ENCODE measurements at places on chromosomes 3 and 15.

DNA sequence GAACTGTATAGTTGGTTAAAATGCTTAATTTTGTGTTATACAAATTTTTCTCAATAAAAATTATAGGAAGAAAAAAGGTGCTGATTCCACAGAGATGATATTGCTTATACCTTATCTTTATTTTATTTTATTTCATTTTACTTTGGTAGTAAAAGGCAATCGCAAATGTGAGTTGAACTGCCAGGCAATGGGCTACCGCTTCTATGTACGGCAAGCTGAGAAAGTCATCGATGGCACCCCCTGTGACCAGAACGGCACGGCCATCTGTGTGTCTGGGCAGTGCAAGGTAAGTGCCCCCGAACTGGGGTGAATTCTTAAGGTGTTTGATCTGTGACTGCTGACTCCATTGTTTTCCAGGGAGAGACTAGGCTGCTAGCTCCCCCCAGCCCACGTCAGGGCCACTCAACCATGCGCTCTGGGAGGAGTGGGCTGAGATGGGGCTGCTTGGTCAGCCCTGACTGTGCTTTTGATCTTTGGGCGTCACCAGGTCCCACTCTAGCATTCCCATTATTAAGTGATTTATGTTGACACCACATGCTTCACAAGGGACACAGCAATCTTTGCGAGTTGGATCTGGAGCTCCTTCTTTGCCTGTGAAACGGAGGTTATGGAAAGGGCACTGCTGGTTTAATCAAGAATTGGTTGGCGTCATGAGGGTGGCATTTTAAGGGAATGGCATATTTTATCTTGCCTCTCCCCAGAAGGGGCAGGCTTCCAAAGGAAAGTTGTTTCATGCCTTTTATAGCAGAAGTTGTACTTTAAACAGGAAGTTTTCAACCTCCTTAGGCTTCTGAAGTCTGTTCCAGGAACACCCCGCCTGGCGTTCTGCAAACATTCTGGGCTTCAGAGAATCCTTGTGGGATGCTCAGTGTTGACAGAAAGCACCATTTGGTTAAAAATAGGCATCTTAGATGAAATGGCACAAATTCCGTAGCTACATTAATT lies 296.5 kb downstream of the THSD4 start:
- DNase-seq: no peak

GRCh38 chr3:16286161-16286560 lies 21.1 kb downstream of the OXNAD1 start:
- DNase-seq: no peak

DNA sequence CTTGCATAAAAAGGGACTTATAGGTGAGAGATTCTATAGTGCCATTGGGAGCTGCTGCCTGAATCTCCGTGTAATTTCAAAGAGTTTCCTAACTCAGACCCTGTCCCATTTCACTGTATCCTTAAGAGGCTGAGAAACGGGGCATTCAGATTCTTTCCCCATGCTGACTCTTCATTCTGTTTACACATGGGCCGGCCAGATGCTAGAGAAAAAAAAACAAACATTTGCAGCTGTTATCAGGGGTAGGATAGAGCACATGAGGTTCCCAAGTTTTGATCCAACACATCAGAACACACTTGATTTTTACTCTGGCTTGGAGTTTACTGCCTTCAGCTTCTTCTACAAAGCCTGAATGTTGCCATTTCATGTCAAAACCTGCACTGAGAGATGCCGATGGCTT lies 215.9 kb upstream of the TPRG1 start:
- DNase-seq: no peak

DNA sequence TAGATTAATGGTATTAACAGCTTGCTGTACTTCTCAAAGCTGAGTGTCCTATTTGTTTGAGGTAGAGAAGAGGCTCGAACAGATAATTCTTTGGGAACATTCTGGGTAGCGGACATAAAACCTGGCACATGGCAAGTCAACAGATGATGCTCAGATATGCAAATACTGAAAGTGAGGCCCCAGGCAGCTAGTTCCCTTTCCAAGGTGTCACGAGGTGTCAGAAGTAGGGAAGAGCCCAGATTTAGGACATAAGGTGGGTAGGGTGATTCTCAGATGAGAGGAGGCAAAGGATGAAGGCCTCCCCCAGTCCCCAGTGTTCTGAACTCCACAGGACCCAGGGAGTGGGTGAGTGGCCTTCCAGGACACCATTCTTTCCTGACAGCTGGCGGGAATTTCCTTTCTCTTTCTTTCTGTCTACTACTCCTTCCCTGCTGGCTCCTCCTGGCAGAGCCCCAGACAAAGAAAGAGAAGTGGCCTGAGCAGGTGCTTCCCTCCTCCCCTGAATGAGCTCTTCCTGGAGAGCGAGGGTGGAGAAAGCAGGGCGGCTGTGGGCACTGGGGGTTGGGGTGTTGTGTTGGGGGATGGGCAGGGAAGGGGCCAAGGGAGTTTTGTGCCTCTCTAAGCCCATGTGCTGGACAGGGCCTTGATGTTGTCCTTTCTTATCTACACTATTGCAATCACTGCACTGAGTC lies 87.5 kb downstream of the CORO2B start:
- DNase-seq: no peak

- no peak for DNase-seq
Measured at GRCh38 chr15:87661454-87662355, 594.8 kb downstream of the NTRK3 start.

GRCh38 chr15:22891426-22892210 lies 53.2 kb downstream of the NIPA2 start:
- DNase-seq: no peak

GRCh38 chr3:171384101-171384891 lies 75.9 kb downstream of the TNIK start:
- no peak for DNase-seq

DNA sequence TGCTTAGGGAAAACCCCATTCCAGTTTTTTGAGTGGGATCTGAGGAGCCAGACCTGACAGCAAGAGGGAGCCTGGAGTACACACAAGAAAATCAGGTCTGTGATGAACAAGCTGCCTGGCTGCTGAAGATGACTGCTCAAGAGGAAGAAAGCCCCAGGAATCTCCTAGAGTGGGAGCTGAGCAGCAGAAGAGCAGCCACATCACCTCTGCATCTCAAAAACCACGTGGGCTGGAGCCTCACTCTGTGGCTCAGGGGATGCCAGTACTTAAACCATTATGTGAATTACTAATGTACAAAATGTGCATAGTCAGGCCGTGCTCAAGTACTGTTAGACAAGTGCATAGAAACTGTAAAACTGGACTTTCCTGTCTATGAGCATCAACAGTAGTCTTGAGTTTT lies 52.4 kb downstream of the SLC9A9 start:
- DNase-seq: no peak

GRCh38 chr15:49843725-49844124 lies 222.9 kb downstream of the DTWD1 start:
- no peak for DNase-seq

Measured in activated naive CD8-positive, alpha-beta T cell treated with anti-CD3 and anti-CD28 coated beads, Interleukin-2, amount 50 U/mL, for 16 hours (primary cell).